ENCODE measurements at places on chromosomes 5 and 9. TPM values are rescaled to one million over a fixed set of nuclear protein-coding genes. Genes with fewer than 3 reads are reported as not detected.

SAP30L gene
- total RNA-seq = 40.4 TPM

PCDHGA7 gene
- total RNA-seq = not detected

GMCL2 gene
- total RNA-seq = not detected

DNA sequence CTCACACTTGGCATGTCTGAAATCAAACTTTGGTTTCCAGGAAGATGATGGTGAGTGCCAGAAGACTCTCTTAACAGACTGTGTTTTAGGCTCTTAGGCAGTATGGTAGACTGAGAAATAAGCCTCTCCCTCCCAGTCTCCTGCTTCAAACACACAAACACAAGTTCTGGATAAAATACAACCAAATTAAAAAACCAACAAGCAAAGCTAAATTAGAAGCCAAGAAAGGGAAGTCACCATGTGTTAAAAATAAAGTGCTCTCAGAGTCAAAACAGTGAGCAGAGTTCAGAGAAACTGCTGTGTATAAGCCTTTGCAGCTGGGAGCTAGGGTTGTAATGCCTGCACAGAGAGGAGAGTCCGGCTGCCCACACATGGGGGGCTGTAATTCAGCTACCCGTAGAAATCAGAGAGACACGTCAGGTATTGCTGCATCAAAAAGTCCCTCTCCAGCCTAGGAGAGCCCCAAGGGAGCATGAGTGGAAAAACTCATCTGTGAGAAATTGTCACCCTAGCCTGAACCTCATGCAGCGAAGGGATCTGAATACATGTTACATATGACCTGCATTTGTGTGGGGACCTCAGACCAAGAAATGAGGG, 62.6 kb downstream of the ANGPTL2 start:
- no peaks in the 10 kb centered on the region for H3K27me3 ChIP-seq
- DNase-seq = no peak
- H3K4me3 ChIP-seq = no peak overlapping the region
- H3K36me3 ChIP-seq = no peaks in the 10 kb centered on the region
- no peak overlapping the region for H3K27ac ChIP-seq
- peaks cover 12% of the 10 kb centered on the region for H3K4me1 ChIP-seq

DNA sequence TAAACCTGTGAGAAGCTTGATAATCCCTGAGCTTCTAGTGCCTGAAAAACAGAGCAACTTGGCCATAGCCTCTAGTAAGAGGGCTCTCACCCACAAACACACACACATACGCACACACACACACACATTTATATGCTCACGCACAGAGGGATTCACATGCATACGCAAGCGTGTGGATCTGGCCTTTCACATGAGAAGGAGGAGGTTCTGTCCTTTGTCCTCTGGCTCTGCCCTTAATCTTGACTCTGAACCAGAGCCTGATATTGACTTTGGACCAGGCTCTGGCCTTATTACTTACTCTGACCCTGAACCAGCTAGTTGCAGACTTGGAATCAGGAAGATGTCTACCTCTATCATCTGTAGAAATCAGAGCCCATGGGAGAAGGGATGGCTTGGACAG, 10.0 kb upstream of the P4HA2 start:
- H3K27me3 ChIP-seq = peaks cover 2% of the 10 kb centered on the region
- H3K27ac ChIP-seq = no peak overlapping the region
- DNase-seq = no peak
- no peaks in the 10 kb centered on the region for H3K36me3 ChIP-seq

DNA sequence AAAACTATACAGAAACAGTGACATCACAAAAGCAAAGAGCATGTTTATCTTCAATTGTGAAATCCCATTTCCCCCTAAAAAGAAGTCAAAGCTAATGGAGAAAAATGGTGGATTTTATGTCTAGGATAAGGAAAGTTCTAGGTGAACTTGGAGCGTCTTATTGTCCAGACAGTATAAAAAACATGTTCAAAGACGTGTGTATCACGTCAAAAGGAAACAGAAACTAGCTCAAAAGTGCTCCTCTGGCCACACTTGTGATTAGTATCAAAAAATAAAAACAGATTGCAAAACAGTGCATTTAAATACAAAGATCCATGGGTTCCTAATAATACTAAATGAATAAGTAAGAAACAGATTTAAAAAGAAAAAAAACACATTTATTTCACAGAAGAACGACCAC, 568.9 kb downstream of the ANXA1 start:
- no peak for DNase-seq
- H3K27me3 ChIP-seq = no peaks in the 10 kb centered on the region
- no peak overlapping the region for H3K27ac ChIP-seq
- H3K4me3 ChIP-seq = no peak overlapping the region

GRCh38 chr5:90141984-90142383, 267.6 kb downstream of the CETN3 start:
- no peaks in the 10 kb centered on the region for H3K36me3 ChIP-seq
- H3K27ac ChIP-seq = no peak overlapping the region
- no peaks in the 10 kb centered on the region for H3K27me3 ChIP-seq
- no peak overlapping the region for H3K4me3 ChIP-seq

DNA sequence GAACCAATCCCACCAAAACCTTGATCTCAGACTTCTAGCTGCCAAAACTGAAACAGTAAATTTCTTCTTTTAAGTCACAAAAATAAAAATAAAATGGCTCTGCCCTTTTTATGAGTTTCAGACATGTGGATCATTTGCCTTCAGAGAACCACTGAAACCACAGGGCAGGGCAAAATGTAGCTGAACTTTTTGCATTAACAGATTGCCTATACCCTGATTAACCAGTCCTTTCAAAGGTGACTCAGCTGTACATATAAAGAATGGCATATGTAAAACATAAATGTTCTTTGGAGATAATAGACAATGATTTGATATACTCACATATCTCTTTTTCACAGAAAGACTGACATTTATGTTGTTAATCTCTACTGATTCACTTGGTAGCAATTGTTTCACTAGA, 187.1 kb upstream of the GRIN3A start:
- H3K4me3 ChIP-seq = no peak overlapping the region
- H3K27me3 ChIP-seq = no peaks in the 10 kb centered on the region
- no peak for DNase-seq
- no peak overlapping the region for H3K27ac ChIP-seq

DNA sequence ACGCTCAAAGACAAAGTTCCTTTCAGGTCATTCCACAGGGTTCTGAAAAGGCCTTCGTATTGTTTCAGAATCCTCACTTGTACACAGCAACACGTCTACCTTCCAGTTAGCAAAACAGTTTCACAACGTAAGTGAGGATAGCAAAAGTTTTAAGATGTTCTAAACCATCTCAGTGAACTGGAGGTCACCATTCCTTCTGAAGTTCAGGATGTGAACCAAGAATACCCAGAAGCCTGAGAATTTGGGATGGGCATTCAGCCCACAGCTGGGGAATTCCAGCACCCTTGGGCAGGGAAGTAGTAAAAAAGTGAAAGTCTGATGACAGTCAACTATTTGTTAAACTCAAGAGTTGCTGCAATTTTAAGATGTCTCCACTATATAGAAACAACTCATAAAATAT, 224.5 kb downstream of the BNC2 start:
- no peaks in the 10 kb centered on the region for H3K4me1 ChIP-seq
- no peaks in the 10 kb centered on the region for H3K27me3 ChIP-seq
- H3K4me3 ChIP-seq = no peak overlapping the region
- H3K36me3 ChIP-seq = no peaks in the 10 kb centered on the region
- H3K27ac ChIP-seq = no peak overlapping the region
- no peak for DNase-seq

DNA sequence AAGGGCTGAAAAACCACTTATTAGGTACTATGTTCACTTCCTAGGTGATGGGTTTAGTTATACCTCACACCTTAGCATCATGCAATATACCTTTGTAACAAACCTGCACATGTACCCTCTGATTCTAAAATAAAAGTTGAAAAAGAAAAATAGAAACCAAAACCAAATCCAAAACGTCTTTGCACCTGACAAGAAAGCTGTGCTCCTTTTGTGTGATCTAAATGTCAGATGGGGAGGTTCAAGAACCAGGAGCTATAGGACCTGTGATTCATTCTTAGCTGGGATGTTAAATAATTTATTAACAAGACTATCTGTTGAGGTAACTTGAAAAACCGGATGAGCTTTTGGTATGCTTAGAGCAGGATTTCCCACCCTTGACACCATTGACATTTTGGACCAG, 16.9 kb upstream of the TNFSF15 start:
- H3K27me3 ChIP-seq = no peaks in the 10 kb centered on the region
- H3K27ac ChIP-seq = no peak overlapping the region
- H3K4me3 ChIP-seq = no peak overlapping the region
- H3K4me1 ChIP-seq = peaks cover 16% of the 10 kb centered on the region
- H3K36me3 ChIP-seq = peaks cover 9% of the 10 kb centered on the region
